ENCODE measurements at places on chromosomes 7 and 10.

GRCh38 chr7:90345595-90346335 is 751 bp upstream of the GTPBP10 start:
- no peak for DNase-seq

GRCh38 chr7:90708841-90709317 is 112.8 kb downstream of the CDK14 start:
- DNase-seq: no peak

DNA sequence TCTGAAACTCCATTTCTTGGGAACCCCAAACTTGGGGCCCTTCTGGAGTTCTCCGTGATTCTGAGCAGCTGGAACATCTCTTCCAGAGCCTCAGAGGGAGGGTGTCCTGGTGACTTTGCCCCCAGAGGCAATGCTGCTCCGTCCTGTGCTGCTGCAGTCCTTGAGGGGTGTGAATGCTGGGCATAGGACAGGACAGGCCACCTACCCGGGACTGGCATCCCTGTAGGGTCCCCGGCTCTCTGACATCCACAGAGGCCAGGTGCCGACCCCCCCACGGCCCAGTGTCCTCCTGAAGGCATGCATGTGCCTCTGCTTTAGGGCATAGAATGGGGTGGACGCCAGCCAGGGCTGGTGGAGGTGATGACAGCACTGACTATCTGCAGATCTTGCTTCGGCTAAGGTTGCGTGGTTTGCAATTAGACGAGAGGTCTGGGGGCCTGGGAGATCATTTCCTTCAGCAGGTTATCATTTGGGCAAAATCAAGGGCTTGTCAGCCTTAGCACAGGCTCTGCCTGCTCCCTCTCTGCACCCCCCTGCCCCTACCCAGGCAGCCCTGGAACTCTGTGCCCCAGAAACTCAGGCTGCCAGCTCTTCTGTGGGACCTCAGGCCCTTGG is 136.9 kb upstream of the GPR26 start:
- DNase-seq: no peak

DNA sequence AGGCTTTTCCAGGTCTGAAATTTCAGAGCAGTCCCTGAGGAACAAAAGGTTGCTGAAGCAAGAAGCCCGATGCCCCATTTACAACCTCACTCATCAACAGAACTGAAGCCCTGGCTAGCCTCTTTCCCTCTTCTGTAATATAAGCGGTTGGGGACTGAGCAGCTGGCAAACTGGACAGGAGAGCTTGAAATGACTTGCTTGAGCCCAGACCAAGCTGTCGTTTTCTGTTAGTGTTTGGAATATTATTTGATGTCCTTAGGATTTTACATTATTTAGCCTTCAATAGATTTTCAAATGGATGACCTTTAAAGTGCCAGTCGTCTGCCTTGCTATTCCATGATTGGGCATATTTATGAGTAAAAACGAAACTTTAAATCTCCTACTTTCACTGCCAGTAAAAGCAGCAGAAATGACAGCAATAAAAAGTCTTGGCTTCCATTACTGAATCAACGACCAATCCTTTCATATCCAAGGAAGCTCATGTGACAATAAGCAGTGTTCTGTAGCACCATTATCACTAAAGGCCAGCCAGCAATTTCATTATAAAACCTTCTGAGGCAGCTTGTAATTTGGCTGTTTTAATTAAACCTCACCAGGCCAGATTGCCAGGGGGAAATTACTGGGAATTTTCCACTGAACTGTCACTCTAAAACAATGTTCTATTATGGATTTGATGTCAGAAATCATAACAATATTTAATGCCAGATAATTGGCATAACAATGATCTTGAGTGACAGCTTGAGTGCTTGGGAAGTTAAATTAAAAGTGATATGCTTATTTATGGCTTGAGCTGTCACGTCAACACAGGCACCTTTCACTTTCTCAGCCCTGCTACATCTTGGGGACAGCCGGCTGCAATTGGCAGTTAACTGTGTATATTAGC is 85.9 kb downstream of the LSMEM1 start:
- DNase-seq: no peak

DNA sequence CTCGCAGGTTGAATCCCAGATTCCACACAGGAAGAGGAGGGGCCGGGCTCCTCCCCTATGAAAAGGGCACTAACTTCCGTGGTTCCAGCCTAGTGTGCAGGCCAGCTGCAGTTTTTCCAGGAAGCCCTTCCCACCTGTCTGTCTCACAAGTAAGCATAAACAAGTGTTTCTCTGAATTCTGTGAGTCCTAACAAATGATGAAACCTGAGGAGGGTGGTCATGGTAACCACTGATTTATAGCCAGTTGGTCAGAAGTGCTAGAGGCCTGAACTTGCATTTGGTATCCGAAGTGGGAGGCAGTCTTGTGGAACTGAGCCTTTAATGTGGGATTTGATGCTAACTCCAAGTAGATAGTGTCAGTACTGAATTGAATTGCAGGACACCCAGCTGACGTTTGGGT is 54.7 kb upstream of the STEAP4 start:
- DNase-seq: no peak

- DNase-seq: no peak
Measured at GRCh38 chr7:65250697-65251395, 122.8 kb upstream of the ZNF92 start.

- no peak for DNase-seq
Measured at GRCh38 chr7:129970816-129971215, 18.1 kb upstream of the UBE2H start.

All from stimulated activated CD8-positive, alpha-beta memory T cell treated with anti-CD3 and anti-CD28 coated beads, Interleukin-7, amount 100 ng/mL, for 1 hour (primary cell).